ENCODE measurements at places on chromosomes 13 and 19.

DNA sequence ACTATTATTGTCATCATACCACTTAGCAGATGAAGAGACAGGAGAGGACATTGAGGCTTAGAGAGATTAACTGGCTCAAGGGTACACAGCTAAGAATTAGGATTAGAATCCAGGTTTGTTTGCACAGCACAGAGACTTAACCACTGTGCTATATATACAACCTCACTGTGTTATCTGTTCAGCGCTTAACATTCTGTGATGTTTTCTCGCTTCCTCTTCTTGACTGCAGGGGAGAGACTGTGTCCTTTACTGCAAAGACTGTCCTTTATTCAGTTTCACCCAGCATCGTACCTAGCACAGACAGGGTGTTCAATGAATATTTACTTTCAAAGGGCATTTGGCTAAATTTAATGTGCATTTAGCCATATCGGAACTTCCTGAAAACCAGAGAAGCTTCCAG lies 54.9 kb upstream of the PCDH8 start:
- DNase-seq = no peak

DNA sequence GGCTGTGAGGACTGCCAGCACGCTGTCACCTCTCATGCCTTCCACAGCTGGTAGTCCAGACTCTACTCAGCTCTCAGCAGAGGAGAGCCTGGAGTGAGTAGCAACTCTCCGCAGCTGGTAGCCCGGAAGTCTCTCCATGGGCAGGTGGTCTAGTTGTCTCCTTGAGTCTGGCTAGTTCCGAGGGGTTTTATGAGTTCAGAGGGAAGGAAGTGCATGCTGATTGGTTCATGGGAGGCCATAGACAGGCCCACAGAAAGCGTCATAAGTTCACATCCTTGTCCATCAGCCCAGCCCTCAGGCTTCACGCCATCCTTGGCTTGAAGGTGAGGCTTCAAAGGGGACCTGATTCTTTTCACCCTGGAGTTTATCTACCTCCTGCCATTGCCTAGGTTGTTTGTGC lies 2662.4 kb upstream of the PCDH20 start:
- no peak for DNase-seq

DNA sequence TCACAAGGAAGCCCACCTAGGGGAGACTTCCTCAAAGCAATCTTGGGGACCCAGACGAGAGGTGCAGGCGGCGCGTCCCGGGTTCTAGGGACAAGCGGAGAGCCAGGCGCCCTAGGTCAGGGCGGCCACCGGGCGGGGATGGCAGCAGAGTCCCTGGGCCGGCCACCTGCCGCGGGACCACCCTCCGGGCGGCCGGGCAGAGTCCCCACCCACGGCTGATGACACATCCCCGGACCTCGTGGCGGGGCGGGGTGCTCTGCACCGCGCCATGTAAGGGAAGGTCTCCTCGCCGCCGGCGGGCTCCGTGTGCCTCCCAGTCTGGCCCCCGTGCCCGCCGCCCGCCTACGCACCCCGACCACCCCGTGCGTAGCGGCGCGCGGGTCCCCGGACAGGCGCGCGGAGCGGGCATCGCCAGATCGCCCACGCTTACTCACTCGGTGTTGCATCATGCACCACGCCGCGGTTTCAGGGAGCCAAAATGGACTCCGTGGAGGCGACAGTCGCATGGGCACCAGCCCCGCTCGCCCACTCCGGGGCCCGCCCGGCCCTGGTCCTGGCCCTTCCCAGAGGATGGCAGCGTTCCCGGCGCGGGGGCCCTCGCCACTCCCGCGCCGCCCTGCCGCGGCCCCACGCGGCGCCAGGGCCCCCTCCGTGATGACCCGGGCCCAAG lies 643 bp downstream of the SLC7A1 start:
- DNase-seq = no peak

- no peak for DNase-seq
Measured at GRCh38 chr13:45064889-45065288, 55.4 kb upstream of the GTF2F2 start.

DNA sequence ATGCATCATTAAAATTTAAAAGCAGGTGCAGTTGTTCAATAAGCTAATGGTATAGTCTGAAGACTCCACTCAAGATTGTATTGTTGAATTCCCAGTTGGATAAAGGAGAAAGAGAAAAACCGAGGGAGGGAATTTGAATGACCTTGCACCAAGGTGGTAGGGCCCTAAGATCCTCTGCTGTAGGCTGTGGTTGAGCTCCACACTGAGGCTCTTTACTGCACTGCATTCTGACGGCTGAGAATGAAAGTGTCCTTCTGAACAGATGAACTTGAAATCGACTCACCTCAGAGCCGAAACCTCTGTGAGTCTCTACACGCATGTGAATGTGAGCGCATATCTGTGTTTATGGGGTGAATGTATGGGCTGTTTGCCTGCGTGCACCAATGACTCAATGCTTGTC lies 388.9 kb upstream of the DACH1 start:
- no peak for DNase-seq

GRCh38 chr19:14198384-14199376 lies 7.3 kb downstream of the ADGRL1 start:
- no peak for DNase-seq

DNA sequence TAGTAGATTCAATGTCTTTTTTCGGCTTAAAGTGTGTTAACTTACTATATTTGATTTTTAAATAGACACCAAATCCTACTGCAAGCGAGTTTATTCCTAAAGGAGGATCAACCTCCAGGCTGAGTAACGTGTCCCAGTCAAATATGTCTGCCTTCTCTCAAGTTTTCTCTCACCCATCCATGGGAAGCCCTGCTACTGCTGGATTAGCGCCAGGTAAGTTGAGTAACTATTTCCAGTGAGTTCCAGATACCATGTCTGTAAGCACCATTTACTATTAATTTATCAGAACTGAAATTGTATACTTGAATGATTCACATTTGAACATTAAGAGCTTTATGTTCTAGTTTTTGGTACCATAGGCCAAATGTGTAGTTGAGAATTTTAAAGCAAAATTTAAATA lies 81.8 kb downstream of the PAN3 start:
- DNase-seq = no peak

DNA sequence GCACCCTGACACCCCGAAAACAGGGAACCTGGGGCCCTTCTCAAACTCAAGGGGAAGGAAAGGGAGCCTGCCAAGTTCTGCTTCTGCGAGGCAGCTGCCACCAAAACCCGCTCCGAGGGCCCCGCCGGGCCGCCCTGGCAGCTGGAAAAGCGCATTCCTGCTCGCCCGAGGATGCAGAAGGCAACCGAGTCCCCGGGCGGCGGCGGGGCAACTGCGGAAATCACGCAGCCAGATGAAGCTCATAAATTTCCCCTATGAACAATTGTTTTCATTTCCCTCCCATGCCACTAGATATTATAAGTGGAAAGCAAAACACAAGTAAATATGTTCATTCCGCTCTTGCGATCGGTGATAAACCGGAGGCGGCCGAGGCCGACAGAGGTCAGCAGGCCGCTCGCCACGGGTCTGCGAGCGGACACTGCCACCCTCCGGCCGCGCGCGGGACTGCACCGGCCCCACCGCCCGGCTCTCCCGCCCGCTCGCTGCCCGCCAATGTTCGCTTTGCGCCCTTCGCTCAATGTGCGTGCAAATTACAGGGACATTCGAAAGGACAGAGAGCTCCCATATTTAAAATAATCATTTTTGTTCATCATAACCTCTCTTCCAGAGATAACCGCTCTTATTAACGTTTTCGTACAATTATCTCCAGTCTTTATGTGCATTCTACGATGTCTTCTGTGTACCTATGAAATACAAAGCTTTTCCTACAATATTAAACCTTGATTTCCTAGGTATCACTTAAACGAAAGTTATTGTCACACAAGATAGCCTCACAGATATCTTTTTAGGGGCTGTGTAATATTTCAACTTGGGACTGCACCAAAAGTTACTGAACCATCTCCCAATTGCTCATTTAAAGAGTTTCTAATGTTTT lies 120.8 kb upstream of the ZNF507 start:
- DNase-seq = no peak

- DNase-seq = no peak
Measured at GRCh38 chr13:111175935-111176334, 60.8 kb downstream of the ARHGEF7 start.

GRCh38 chr13:39245688-39246087 lies 207.4 kb downstream of the NHLRC3 start:
- no peak for DNase-seq

GRCh38 chr19:37966211-37966661 lies 59.2 kb downstream of the SIPA1L3 start:
- no peak for DNase-seq

- no peak for DNase-seq
Measured at GRCh38 chr13:34767778-34768177, 174.3 kb upstream of the NBEA start.

- DNase-seq = no peak
Measured at GRCh38 chr19:2324220-2324948, 4.0 kb downstream of the LSM7 start.

DNA sequence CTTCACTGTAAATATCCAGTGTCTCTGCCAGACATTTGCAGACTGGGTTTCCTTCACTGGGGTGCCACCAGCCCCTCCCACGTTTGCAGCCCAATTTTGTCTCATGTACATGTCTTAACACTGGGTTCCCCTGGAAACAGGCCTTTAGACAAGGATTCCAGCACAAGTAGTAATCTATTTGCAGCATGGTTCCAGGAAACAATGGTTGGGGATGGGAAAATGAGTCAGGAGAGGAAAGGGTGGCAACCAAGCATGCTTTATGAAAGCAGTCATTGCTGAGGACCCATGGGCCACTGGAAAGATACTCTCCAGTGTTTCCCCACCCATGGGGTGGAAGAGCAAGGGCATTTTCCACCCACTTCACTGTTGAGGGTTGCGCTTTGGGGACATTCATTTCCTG lies 53.6 kb upstream of the FARP1 start:
- no peak for DNase-seq

DNA sequence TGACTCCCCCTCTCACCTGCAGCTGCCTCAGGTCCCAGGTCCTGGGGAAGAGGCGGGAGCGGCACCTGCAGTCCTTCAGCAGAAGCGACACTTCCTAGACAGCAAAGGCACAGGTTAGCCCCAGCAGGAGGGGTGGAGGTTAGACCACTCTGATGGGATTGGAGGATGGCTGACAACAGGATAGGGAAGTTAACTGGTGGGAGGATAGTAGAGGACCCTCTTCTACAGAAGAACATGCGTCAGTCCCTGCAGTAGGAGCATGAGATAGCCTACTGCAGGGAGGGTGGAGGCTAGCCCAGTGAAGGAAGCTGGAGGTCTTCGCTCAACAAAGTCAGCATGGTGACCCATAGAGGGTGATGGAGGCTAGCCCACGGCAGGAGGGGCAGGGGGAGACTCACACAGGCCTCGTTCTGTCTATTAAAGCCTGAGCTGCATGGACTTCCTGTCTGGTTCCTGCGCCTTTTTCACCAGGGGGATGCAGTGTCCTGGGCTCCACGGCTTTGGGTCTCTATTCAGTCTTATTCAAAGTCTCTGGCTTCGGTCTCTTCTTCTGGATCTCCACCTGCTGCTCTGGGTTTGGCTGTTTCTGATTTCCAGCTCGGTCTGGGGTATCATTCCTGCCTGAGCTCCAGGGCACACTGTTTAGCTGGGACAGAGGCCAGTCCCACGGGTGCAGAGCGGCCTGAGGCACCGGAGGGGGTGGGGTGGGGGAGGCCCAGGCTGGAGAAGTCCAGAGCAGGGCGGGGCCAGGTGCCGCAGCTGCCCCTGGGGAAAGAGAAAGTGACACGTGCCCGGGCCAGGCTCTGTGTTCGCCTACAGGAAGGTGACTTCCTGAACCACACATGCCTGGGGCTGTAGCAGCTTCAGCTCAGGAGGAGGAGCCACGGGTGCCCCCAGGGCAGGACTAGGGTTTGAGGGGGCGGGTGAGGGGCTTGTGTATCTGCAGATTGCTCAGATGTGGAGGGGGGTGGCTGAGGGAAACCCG lies 7.3 kb downstream of the IFNL3 start:
- DNase-seq = no peak

GRCh38 chr19:10122045-10122444 lies 2.3 kb upstream of the EIF3G start:
- no peak for DNase-seq

GRCh38 chr13:45412274-45413049 lies 5.7 kb downstream of the SLC25A30 start:
- DNase-seq = no peak

DNA sequence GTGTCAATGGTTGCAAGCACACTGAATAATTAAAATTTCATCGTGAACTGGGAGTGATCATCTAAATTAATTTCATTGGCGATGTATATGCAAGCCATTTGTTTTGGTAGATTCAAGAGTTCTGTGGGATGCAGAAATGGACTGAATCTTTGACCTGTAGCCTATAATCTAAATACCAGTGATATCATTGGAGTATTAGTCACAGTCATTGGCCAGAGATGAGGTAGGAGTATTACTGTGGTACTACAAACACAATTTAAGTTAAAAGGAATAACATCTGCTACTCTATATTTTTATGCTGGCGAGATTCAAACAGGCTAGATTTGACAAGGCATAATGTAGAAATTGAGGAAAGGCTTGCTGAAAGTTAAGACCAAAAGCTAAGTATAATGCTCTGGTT lies 14.0 kb downstream of the FRY start:
- no peak for DNase-seq

DNA sequence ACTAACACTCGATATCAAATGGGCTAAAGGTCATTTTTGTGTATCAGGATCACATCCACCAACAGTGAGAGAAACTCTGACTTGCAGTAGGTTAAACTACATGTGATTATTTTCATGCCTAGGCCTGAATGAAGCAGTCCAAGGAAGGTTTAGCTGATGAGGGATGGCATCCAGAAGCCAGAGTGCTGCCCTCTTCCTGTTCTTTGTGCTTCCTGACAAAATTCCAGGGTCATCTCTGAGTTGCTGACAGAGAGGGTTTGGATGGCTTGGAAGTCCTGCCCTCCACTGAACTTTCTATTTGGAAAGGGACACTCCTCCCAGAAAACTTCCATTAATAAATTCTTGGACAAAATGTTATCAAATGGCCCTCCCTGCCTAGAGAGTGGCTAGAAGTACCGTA lies 728.3 kb upstream of the SLC10A2 start:
- DNase-seq = no peak

GRCh38 chr13:41546372-41547190 lies 89.2 kb downstream of the RGCC start:
- DNase-seq = peak; percentile 71

DNA sequence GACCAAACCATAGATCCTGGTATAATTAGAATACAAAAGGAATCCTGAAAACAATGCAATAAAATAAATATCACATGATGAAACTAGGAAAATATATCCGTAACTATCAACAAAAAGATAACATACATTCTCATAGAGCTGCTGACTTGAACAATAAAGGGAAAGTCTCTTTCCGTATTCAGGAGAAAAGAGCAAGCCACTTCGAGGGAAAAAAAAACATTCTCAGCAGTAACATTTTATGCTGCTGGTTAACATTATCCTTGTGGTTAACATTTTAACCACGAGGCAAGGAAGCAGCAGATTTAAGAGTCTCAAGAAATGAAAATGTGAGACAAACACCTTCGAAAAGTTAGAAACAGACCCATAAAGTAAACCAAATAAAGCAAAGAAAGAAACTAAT lies 25.8 kb downstream of the NALCN start:
- peak; percentile 5 for DNase-seq

GRCh38 chr13:94280349-94280748 lies 199.1 kb downstream of the DCT start:
- peak; percentile 10 for DNase-seq
